ENCODE measurements at places on chromosomes 7 and 10. TPM values are rescaled to one million over a fixed set of nuclear protein-coding genes. Genes with fewer than 3 reads are reported as not detected.

The ELFN1 gene
- 0.38 TPM for total RNA-seq

The PPP1R9A gene
- 0.56 TPM for total RNA-seq

The ACBD7 gene
- 0.85 TPM for total RNA-seq

The DOCK4 gene
- 26.6 TPM for total RNA-seq

The SPDYE1 gene
- total RNA-seq = not detected

The TRA2A gene
- 44.9 TPM for total RNA-seq

The SPDYE2 gene
- not detected for total RNA-seq

The ZNF736 gene
- 13.0 TPM for total RNA-seq

The GPR26 gene
- not detected for total RNA-seq

The KNDC1 gene
- total RNA-seq = 0.85 TPM

The TEX36 gene
- total RNA-seq = not detected

The NUTM2A gene
- total RNA-seq = 0.28 TPM

The CNPY1 gene
- not detected for total RNA-seq

The FAM13C gene
- 3.9 TPM for total RNA-seq

The FAM131B gene
- total RNA-seq = 3.1 TPM

The GIMAP7 gene
- total RNA-seq = 0.19 TPM

The C10orf53 gene
- not detected for total RNA-seq

The AOAH gene
- total RNA-seq = not detected

The MMD2 gene
- total RNA-seq = not detected

The ARHGEF35 gene
- 1.5 TPM for total RNA-seq

The MPP7 gene
- total RNA-seq = 0.38 TPM

The CALHM1 gene
- total RNA-seq = not detected

The MRPS24 gene
- total RNA-seq = 75.0 TPM

The FAM204A gene
- total RNA-seq = 58.1 TPM
